ENCODE measurements at places on chromosomes 11 and 22.

DNA sequence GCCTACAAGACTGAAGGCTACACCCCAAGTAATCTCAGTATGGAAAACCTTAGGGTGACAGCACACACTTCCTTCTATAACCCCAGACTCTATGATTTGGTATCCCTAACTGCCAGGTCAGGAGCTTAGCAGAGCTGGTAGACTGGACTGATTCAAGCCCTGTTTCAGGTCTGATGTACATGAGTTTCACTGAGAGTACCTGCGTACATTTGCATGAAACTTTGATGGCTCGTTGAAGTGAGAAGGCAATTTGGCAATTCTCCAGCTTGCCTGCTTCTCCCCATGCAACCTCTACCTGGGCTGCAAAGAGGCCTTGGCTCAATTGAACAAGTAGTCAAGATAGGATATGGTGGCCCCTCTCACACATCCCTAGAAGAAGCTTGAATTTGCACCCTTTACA is 10.2 kb downstream of the FIBIN start:
- no peak for DNase-seq

DNA sequence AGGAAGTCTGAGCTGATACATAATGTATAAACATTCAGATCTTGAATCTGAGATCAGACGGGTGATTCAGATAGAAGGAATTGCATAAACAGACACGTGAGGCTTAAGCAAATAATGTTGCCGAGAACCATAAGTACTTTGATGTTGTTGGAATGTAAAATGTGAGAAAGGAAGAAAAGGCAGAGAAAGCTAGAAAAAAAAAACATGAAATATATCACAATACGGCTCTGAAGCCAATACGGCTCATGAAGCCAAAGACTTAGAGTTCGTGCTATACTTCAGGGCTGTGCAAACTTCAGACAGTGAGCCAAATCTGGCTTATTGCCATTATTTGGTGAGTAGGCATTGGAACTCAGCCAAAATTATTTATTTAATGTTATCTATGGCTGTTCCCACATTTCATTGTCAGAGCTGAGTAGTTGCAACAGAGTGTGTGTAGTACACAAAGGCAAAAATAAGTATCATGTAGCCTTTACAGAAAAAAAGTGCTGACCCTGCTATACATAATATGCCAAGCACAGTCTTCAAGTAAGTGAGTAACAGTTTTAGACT is 673.3 kb downstream of the CNTN5 start:
- no peak for DNase-seq

DNA sequence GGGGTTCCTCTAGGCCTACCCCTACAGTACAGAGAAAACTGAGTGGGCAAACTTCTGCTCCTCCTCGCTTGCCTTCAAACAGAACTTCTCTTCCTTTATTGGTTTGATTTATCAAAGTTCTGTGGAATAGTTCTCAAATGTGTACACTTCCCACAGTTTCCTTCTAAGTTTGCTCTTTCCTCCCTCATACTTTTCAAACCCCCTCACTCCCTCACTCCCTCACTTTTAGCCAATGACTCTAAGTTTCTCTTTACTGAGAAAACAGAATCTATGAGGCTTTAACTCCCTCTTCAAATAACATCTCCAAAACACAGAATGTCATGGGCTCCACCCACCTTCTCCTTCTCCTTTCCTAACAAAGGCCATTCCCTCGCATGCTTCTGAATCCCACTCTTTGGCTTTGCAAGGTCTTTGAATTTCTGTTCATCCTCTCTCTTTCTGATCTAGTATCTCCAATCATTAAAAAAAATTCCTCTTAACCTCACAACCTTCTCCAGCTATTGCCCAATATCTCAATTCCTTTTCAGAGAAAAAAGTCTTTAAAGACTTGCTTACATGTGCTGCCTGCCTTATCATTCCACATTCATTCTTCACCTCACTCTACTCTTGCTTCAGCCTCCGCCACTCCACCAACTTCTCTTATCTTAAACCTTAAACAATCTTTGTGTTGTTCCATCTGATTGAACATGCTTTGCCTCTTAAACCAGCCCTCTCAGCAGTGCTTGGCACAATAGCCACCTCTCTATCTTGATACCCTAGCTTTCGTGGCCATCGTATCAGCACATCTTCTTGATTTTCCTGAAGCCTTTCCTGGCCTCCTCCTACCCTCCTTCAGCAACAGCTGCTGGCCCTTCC is 57.2 kb downstream of the DDI1 start:
- no peak for DNase-seq

DNA sequence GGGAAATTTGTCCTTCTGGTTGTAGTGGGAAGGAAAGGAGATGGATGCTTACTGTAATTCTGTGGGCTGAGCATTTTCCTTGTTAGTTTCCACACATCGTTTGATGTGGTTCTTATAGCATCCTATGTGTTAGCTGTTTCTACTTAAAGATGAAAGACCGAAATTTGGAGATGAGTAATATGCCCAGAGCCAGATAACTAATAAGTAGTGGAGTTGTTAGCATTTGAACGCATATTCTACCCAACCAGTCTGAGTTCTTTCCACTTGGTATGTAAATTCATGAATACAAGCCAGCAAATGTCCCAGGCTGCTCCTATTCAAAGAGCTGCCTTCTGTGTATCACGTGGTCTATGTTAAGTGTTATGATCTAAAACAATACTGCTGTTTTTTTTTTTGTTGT is 14.6 kb downstream of the SPECC1L start:
- no peak for DNase-seq

DNA sequence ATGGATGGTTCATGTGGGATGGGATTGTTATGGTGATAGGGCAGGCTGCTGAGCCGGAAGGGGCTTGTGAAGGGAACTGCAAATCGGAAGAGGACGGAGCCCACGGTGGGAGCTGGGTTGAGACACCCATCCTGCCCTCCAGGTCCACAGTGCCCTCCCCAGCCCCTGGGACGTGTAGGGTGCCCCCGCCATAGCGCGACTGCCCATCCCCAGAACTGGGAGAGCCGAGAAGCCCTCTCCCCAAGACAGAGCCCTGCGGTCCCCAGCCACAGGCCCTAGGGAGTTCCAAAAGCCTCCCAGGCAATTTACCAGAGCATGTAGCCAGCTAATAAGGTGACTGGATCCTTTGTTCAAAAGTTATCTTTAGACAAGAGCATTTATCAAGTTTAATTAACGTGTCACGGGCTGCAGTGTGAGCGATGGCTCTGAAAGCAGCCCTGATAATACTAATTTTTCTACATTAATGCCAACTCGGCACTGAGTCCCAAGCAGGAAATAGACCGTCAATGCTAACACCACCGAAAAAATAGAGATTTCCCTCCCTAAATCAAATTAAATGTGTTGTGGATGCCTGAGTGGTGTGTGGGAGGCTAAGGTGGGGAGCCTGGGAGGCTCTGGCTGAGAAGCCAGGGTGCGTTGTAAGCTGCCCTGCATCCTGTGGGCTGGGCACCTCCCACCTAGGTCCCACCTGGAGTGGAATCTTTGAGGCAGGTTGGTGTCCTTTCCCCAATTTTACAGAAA is 76.8 kb upstream of the RTL6 start:
- no peak for DNase-seq

DNA sequence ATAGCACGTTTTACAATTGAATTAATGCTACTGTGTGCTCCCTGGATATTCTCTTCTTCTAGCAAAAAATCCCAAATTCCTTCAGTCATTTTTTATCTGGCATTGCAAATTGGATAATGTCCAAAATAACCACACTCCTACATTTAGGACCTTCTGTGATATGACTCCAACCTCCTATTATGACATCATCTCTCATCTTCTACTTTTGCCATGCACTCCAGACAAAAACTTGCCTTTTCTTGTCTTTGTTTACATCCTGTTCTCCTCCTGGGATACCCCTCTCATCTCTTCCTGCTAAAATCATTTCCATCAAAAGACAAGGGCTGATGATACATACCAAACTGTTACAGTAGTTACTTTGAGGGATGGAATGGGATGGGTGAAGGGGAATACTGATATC is 20.6 kb upstream of the TMEM218 start:
- DNase-seq, result no peak

- DNase-seq, result no peak
Observed at GRCh38 chr22:26665813-26666231, 8.4 kb downstream of the MIAT start.

GRCh38 chr11:88484873-88485621 is 147.5 kb upstream of the CTSC start:
- no peak for DNase-seq

DNA sequence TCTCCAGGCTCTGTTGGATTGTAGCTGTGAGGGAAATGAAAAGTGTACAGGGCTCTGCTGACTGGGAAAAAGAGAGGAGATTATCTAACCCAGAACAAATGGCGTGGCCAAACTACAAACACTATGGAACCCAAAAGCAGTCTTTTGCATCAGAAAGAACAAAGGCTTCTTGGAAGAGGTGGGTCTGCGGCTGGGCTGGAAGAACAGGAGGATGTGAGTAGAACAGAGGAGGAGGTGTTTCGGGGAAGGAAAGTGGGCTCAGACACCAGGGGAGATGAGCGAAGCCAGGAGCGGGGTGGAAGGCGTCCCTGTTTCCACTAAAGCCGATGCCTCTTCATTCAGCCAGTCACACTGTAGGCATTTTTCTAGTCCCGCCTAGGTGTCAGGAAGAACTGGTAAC is 12.0 kb downstream of the OVOL1 start:
- DNase-seq, result no peak

DNA sequence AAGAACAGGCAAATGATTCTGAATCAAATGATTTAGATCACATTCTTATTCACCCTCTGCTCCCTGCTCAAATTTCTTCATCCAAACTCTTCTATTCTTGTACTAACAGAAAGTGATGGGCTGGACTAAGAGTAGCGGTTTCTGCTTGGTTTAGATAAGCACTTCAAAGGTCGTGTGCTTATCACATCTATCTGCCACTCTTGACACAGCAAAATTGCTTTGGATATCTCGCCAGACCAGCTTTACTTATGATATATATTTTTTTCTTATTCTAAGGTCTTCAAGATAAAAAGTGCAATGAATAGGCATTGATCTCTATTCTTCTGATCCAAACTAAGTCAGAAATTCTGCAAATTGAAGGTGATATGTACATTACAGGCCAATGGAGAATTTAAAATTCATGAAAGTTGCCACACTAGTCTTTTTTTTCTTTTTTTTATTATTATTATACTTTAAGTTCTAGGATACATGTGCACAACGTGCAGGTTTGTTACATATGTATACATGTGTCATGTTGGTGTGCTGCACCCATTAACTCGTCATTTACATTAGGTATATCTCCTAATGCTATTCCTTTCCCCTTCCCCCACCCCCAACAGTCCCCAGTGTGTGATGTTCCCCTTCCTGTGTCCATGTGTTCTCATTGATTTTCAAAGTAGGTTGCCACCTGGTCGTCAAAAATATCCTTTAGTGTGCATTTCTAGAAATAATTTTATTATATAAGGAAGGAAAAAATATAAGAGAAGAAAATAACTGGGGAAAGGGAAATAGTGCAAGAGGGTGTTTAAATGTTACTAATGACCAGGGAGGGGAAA is 1941.0 kb upstream of the RAG2 start:
- no peak for DNase-seq

- peak; percentile 58 for DNase-seq
Observed at GRCh38 chr11:111378861-111379601, at the start of gene POU2AF1. POU2AF1 (minus strand) TSS chr11:111379275; CDS start chr11:111379177, 98 bp downstream.

DNA sequence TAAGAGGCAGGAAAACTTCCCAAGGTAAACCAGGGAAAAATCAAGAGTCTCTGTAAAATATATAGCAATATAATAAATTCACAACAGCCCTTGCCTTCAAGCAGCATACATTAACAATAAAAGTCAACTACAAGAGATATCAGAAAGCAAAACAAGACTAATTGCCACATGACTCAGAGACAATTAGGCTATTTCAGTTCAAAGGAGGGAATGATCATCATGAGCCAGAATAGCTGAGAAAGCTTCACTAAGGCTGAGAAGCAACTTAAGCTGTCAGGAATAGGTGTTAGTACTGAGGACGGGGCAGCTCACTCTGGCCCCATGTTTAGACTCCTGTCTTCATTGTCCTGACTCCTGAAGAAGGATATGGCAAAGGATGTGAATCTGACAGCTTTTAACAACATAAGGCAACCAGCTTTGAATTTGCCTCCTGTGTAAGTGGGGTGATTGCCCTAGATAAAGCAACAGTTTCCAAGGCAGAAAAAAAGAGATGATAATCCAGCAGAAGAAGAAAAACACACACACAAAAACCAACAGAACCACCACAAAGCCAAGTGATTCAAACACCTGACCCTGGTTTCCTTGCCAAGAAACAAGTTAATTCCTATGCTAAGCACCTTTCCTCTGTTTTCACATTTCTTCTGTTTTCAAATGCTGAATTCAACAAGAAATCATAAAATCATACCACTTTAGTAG is 60.8 kb downstream of the SIK3 start:
- DNase-seq, result no peak

- no peak for DNase-seq
Observed at GRCh38 chr11:128724891-128725611, 31.2 kb downstream of the FLI1 start.

GRCh38 chr11:65642014-65642671 is 4.2 kb downstream of the SIPA1 start:
- DNase-seq, result no peak

- no peak for DNase-seq
Observed at GRCh38 chr11:5232176-5232575, 2.1 kb downstream of the HBD start.

- DNase-seq, result no peak
Observed at GRCh38 chr11:8230921-8231847, 32.5 kb downstream of the LMO1 start.

DNA sequence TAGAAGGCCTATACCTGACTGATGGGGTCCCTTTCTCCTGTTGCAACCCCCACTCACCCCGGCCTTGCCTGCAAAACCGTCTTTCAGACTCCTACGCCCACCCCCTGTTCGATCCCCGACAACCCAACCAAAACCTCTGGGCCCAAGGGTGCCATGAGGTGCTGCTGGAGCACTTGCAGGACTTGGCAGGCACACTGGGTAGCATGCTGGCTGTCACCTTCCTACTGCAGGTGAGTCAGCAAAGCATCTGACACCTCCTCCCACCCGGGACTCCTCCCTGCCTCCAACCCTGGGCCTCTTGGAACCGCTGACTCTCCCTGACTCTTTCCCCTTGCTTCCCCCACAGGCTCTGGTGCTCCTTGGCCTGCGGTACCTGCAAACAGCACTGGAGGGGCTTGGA is 1.2 kb downstream of the ROM1 start:
- DNase-seq, result no peak

GRCh38 chr22:43186272-43187170 is at the start of gene TTLL12:
TTLL12 (minus strand) TSS chr22:43187134; CDS start chr22:43187069, 65 bp downstream.
- DNase-seq, result peak; percentile 38

DNA sequence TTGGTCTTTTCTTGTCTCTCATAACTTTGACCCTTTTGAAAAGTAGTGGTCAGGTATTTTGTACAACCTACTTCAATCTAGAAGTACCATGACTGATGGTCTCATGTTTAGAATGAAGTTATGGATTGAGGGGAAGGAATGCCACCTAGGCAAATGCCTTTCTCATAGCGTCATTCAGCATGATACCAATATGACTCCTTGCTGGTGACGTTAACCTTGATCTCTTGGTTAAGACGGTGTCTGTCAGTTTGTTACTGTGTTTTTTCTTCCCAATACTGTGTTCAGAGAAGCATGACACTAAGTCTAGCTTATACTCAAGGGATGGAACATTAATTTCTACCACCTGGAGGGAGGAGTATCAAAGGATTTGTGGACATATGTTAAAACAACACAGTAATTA is 130.9 kb downstream of the KIF18A start:
- DNase-seq, result no peak
